Glutamatergic neuron (in vitro differentiated cells): ENCODE measurements at places on chromosomes 12 and 14. TPM values are rescaled to one million over a fixed set of nuclear protein-coding genes. Genes with fewer than 3 reads are reported as not detected.

GRCh38 chr12:25866586-25867378, 91.7 kb upstream of the RASSF8 start:
- H3K27ac ChIP-seq, result no peak overlapping the region
- H3K27me3 ChIP-seq, result no peaks in the 10 kb centered on the region
- no peaks in the 10 kb centered on the region for H3K36me3 ChIP-seq
- H3K4me1 ChIP-seq, result no peaks in the 10 kb centered on the region

The TAS2R19 gene
- 7.9 TPM for total RNA-seq

- peaks cover 22% of the 10 kb centered on the region for H3K36me3 ChIP-seq
- no peaks in the 10 kb centered on the region for H3K27me3 ChIP-seq
- peaks cover 35% of the 10 kb centered on the region for H3K4me1 ChIP-seq
- no peak overlapping the region for H3K4me3 ChIP-seq
- no peak overlapping the region for H3K27ac ChIP-seq
- no peak for DNase-seq
Measured at GRCh38 chr12:3158851-3159465, 81.8 kb downstream of the TSPAN9 start.

- peak overlapping the region; percentile 53 for H3K27ac ChIP-seq
- H3K4me3 ChIP-seq, result no peak overlapping the region
Measured at GRCh38 chr12:124436366-124436765, 131.0 kb downstream of the NCOR2 start.

GRCh38 chr12:62260733-62261683, 804 bp downstream of the USP15 start:
- peaks cover 5% of the 10 kb centered on the region for H3K27me3 ChIP-seq
- H3K27ac ChIP-seq, result peak overlapping the region; percentile 99
- DNase-seq, result no peak
- H3K4me3 ChIP-seq, result peak overlapping the region; percentile 99
- H3K36me3 ChIP-seq, result no peaks in the 10 kb centered on the region
- H3K4me1 ChIP-seq, result peaks cover 4% of the 10 kb centered on the region

GRCh38 chr12:27382171-27382795, 49.6 kb downstream of the BMAL2 start:
- peaks cover under 1% of the 10 kb centered on the region for H3K27me3 ChIP-seq
- H3K27ac ChIP-seq, result no peak overlapping the region
- H3K4me3 ChIP-seq, result no peak overlapping the region

The ERP29 gene
- total RNA-seq, result 114 TPM

The SLCO1B3 gene
- total RNA-seq, result not detected

GRCh38 chr12:39043424-39043822, 138.0 kb upstream of the CPNE8 start:
- peaks cover 5% of the 10 kb centered on the region for H3K4me1 ChIP-seq
- no peak for DNase-seq
- H3K27me3 ChIP-seq, result no peaks in the 10 kb centered on the region
- no peak overlapping the region for H3K4me3 ChIP-seq

- no peaks in the 10 kb centered on the region for H3K27me3 ChIP-seq
- DNase-seq, result no peak
- H3K4me3 ChIP-seq, result no peak overlapping the region
- H3K36me3 ChIP-seq, result no peaks in the 10 kb centered on the region
Measured at GRCh38 chr14:35628989-35629388, 95.0 kb downstream of the INSM2 start.

- H3K27ac ChIP-seq, result no peak overlapping the region
- no peak for DNase-seq
- no peaks in the 10 kb centered on the region for H3K36me3 ChIP-seq
- peaks cover 7% of the 10 kb centered on the region for H3K27me3 ChIP-seq
- H3K4me1 ChIP-seq, result peaks cover 3% of the 10 kb centered on the region
Measured at GRCh38 chr12:123908884-123909725, 63.5 kb downstream of the CCDC92 start.

GRCh38 chr12:6183689-6184428, 16.3 kb upstream of the CD9 start:
- no peak overlapping the region for H3K27ac ChIP-seq
- no peak for DNase-seq
- H3K4me1 ChIP-seq, result no peaks in the 10 kb centered on the region

- peaks cover 6% of the 10 kb centered on the region for H3K27me3 ChIP-seq
- H3K4me1 ChIP-seq, result no peaks in the 10 kb centered on the region
- no peak for DNase-seq
Measured at GRCh38 chr14:22420598-22421186, 168.3 kb downstream of the DAD1 start.

GRCh38 chr14:37824939-37825712, 229.7 kb downstream of the TTC6 start:
- H3K27ac ChIP-seq, result no peak overlapping the region
- H3K4me3 ChIP-seq, result no peak overlapping the region
- H3K27me3 ChIP-seq, result no peaks in the 10 kb centered on the region
- H3K36me3 ChIP-seq, result no peaks in the 10 kb centered on the region
- no peak for DNase-seq

The SYNE3 gene
- 7.1 TPM for total RNA-seq

DNA sequence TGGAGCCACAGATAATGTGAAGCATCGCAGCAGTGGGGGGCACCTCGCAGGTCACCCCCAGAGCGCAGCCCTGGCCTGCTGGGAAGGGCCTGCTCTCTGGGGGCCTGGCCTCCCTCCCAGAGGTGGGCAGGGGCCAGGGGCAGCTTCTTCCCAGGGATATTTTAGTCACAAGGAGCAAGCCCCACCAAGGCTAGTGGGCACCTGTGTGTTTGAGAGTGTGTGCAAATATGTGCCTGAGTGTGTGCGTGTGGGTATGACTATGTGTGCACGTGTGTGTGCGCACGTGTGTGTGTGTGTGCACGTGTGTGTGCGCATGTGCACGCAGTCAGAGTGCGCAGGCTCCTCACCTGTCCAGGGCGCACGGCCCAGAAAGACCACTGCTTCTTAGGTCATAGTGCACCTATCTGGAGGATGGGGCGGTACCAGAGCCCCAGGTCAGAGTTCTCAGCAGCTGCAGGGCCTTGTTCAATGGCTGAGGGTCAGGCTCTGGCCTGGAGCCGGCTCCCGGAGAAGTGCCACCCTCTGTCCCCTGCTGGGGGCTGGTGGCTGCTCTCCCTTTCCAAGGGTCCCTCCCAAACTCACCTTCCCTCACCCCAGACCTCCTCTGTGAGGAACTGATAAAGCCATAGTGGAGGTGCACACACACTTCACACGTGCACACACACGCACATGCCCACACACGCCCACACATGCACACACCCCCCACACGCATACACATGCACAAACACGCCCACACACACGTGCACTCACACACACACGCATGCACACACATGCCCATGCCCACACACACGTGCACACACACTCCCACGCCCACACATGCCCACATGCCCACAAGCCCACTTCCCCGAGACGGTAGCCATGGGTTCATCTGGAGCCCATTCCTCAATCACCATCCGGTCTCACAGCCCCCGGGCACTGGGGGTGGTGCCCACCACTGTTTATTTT, 128.5 kb downstream of the KIF26A start:
- H3K27ac ChIP-seq, result no peak overlapping the region
- peaks cover 6% of the 10 kb centered on the region for H3K36me3 ChIP-seq
- peak; percentile 9 for DNase-seq
- H3K4me1 ChIP-seq, result peaks cover 13% of the 10 kb centered on the region
- no peak overlapping the region for H3K4me3 ChIP-seq
- H3K27me3 ChIP-seq, result peaks cover 12% of the 10 kb centered on the region

DNA sequence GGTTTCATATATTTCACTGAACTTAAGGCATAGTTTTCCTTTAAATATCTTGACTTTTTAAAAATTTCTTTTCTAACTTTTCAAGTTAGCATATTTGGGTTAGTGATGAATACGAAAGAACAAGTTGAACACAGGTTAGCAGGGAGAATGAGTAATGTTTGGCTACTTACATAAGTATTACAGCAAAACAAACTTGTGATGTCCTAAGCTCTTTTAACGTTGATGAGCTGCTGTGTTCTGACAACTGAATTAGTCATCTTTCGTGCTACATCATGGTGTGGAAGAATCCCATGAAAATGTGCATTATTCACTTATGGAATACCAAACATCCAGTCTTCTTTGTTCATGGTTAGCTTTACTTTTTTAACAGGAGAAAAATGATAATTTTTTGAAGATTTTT, 36.3 kb upstream of the PDZRN4 start:
- no peaks in the 10 kb centered on the region for H3K4me1 ChIP-seq
- H3K36me3 ChIP-seq, result no peaks in the 10 kb centered on the region
- H3K27ac ChIP-seq, result no peak overlapping the region
- H3K27me3 ChIP-seq, result no peaks in the 10 kb centered on the region
- no peak overlapping the region for H3K4me3 ChIP-seq
- DNase-seq, result no peak

GRCh38 chr14:65981192-65981843, 504.9 kb upstream of the CCDC196 start:
- DNase-seq, result no peak
- H3K4me3 ChIP-seq, result no peak overlapping the region
- peaks cover 3% of the 10 kb centered on the region for H3K36me3 ChIP-seq
- peaks cover 3% of the 10 kb centered on the region for H3K27me3 ChIP-seq

GRCh38 chr14:106883218-106883692, 1356.9 kb downstream of the TMEM121 start:
- H3K27me3 ChIP-seq, result peaks cover 2% of the 10 kb centered on the region
- H3K4me3 ChIP-seq, result no peak overlapping the region
- peak; percentile 25 for DNase-seq
- no peak overlapping the region for H3K27ac ChIP-seq

DNA sequence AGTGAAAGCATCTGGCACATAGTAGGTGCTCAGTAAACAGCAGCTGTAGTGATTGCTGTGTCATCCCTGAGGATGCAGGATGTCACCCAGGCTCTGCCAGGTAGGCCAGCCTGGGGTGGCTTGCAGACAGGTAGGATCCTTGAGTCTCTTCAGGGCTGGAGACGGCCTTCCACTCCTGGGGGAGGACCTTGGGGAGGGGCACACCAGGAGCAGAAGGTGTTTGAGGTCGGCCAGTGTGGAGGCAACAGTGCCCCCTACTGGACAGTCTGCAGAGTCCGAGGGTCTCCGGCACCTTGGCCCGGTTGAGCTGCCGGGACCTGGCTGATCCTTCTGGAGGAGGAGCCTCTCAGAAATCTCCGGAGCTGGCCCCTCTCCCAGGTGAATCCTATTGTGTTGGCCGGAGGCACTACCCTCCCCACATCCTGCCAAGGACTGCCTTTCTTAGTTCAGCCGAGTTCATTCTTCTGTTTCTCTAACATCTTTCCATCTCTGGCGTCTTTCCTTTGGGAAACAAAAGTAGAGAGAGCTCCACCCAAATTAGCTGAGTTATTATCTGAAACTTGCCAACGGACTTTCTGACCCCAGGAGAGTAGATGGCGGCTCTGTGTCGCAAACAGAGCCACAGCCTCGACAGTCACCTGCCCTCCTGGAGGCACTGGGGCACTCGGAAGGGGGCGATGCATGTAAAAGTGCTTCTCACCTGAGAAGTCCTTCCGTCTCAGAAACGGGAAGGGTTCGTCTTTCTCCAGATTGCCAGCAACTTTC, 41.8 kb upstream of the CLMN start:
- no peak overlapping the region for H3K27ac ChIP-seq
- H3K27me3 ChIP-seq, result peaks cover 8% of the 10 kb centered on the region
- no peaks in the 10 kb centered on the region for H3K36me3 ChIP-seq
- H3K4me1 ChIP-seq, result peaks cover 2% of the 10 kb centered on the region
- H3K4me3 ChIP-seq, result no peak overlapping the region

- H3K27ac ChIP-seq, result no peak overlapping the region
- peaks cover 7% of the 10 kb centered on the region for H3K27me3 ChIP-seq
- no peak overlapping the region for H3K4me3 ChIP-seq
- no peaks in the 10 kb centered on the region for H3K36me3 ChIP-seq
- DNase-seq, result no peak
Measured at GRCh38 chr12:15782667-15783066, 6.5 kb downstream of the EPS8 start.

GRCh38 chr14:59190372-59190771, 1.9 kb downstream of the DAAM1 start:
- peak overlapping the region; percentile 99 for H3K27ac ChIP-seq
- H3K36me3 ChIP-seq, result no peaks in the 10 kb centered on the region
- peak; percentile 43 for DNase-seq
- peaks cover 18% of the 10 kb centered on the region for H3K4me1 ChIP-seq
- H3K27me3 ChIP-seq, result peaks cover 18% of the 10 kb centered on the region

GRCh38 chr12:25723336-25723735, 170.3 kb upstream of the LMNTD1 start:
- H3K27me3 ChIP-seq, result no peaks in the 10 kb centered on the region
- H3K4me3 ChIP-seq, result no peak overlapping the region
- H3K4me1 ChIP-seq, result no peaks in the 10 kb centered on the region
- no peaks in the 10 kb centered on the region for H3K36me3 ChIP-seq

GRCh38 chr12:89390802-89391673, 38.7 kb upstream of the DUSP6 start:
- H3K27ac ChIP-seq, result no peak overlapping the region
- H3K4me1 ChIP-seq, result peaks cover 2% of the 10 kb centered on the region
- no peaks in the 10 kb centered on the region for H3K36me3 ChIP-seq
- DNase-seq, result no peak
- H3K27me3 ChIP-seq, result peaks cover 4% of the 10 kb centered on the region

GRCh38 chr14:93150227-93151208, 34.2 kb downstream of the MOAP1 start:
- no peak overlapping the region for H3K4me3 ChIP-seq
- H3K27me3 ChIP-seq, result peaks cover 6% of the 10 kb centered on the region
- H3K4me1 ChIP-seq, result no peaks in the 10 kb centered on the region
- DNase-seq, result no peak
- H3K27ac ChIP-seq, result no peak overlapping the region
